ENCODE measurements at places on chromosomes 6 and 20.

- DNase-seq = no peak
Measured at GRCh38 chr20:46967646-46968045, 73.0 kb downstream of the EYA2 start.

- no peak for DNase-seq
Measured at GRCh38 chr20:54217762-54218161, 9.9 kb downstream of the PFDN4 start.

- DNase-seq = no peak
Measured at GRCh38 chr6:162868397-162868796, 140.6 kb downstream of the PACRG start.

DNA sequence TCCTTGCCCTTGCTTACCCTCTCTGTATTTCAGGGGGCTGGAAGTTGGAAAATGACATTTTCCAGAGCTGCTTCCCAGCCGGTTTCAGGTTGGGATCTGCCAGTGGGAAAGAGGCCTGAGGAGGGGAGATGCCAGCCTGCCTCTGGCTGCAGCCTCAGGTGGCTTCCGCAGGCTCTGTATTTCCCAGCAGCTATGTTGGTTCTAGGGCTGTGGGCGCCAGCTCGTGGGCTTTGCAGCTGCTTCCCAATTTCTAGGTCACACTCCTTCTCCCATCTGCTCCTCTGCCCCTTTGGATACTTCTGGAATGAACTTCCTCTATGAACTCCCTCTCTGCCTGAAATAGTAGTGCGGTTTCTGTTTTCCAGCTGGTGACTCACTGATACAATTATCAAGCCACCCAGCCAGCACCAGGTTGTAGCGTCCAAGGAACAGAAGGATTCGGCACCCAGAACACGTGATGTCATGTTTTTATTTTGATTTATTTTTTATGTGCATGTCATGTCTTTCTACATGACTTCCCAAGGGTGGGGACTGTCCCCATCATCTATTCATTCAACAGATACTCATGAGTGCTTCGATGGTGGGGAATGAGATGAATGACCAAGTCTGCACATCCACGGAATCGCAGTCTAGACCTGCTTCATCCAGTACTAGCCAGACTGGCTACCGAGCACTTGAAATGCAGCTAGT is 38.0 kb downstream of the TGM2 start:
- no peak for DNase-seq

DNA sequence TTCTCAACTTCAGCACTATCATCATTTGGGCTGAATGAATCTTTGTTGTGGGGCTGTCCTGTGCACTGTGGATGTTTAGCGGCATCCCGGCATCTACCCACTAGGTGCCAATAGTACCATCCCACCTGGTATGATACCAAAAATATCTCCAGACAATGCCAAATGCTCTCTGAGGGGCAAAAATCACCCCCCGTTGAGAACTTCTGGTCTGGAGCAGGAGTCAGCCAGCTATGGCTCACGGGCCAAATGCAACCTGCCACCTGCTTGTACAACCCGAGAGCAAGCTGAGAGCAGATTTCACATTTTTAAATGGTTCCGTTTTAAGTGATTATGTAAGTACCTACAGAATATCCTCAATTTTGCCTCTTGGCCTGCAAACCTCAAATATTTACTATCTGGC is 26.8 kb downstream of the KCNB1 start:
- DNase-seq = no peak

GRCh38 chr20:35698298-35699126 is 640 bp downstream of the NFS1 start:
- DNase-seq = no peak

GRCh38 chr6:111598181-111598580 is 7.5 kb downstream of the TRAF3IP2 start:
- no peak for DNase-seq

DNA sequence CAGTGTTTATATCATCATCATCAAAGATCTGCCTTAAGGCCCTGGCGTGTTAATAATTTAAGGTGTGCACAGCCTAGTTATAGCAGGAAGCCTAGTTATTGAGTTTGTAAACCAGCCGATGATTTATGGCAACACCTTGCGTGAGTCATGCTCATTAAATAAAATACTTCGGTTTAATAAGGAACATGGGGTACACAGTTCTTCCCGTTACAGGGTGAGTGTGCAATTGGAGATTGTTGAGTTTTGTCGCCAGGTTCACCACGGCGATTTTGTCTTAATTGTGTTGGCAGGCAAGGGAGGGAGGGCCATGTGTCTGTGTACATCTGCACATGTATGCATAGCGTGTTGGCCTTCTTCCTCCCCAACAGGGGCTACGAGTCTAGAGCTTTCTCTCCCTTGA is 104.0 kb downstream of the TFAP2A start:
- DNase-seq = no peak

DNA sequence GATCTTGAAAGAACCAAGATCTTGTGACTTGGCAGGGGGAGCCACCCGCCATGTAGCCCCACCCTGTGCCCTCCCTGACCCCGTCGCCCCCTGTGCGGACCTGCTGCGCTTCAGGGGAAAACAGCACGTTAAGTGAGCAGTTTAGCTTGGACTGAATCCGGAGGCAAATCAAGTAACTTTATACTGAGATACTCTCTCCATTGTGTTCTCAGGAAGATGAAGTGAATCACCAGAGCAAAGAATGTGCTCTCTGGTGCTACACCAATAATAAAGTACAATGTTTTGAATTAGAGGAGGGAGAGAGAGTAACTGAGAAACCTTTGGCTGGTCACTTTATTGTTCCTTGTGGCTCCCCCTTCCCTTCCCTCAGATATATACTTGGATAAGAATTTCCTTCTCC is 83.4 kb downstream of the TXNDC5 start:
- DNase-seq = no peak

DNA sequence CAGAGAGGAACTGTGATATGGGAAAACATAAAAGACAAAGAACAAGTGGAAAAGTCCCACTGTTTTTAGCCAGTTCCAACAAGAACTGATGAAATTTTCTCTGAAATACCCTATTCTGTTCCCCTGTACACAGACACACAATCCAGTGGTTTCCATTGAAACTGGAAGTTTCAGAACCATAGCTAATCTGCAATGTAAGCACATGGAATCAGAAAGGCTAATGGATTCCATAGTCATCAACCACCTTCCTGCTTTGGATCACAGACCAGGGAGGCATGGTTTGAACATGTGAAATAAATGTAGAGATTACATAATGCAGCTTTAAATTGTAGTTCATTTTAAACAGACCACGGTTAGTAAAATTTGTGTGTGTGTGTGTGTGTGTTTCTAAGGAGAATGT is 242.1 kb downstream of the GJA1 start:
- DNase-seq = no peak
